ENCODE measurements at places on chromosomes 3 and 15.

- DNase-seq, result peak; percentile 44
Measured at GRCh38 chr3:71926262-71926600, 141.3 kb upstream of the PROK2 start.

DNA sequence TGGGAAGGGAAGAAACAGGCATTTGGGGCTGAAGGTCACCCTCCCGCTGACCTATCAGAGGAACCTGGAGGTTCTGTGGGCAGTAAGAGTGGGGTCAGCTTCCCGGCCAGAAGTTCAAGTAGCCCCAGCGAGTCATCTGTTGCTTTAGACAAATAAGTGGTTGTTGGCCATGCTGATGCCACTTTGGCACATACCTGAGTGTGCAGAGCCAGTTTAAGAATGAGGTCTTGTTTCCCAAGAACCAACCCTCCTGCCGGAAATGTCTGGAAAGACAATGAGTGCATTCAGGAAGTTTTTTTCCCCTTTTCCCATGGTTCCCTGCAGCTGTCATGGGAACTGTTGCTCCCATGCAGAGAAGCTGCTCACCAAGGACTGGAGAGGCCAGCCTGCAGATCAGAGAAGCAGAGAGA, 166.7 kb downstream of the ZNF621 start:
- DNase-seq, result no peak

GRCh38 chr3:149258298-149258697, 36.7 kb upstream of the CP start:
- no peak for DNase-seq

GRCh38 chr3:57730682-57731081, 25.4 kb upstream of the SLMAP start:
- no peak for DNase-seq

- no peak for DNase-seq
Measured at GRCh38 chr15:78837543-78837942, 26.3 kb upstream of the ADAMTS7 start.

DNA sequence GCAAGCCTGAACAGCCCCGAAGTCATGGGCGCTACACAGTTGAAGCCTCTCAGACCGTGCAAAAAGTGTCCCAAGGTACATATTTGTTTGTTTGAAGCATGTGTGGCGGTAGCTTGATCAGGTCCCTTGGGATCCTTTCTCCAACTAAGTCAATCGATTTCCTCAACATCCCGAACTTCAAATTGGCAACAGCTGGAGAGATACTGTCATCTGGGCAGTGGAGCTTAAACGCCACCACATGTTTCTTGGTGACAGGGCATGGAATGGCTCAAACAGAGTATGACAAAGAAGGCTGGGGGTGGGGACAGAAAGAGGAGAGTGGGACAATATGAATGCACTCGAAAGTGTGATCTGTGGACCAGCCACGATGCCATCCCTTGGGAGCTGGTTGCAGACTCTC, 84.9 kb upstream of the PSMD6 start:
- DNase-seq, result no peak

- DNase-seq, result no peak
Measured at GRCh38 chr3:175413926-175414325, 554.8 kb downstream of the NAALADL2 start.

GRCh38 chr3:72190050-72190449, 405.1 kb upstream of the PROK2 start:
- no peak for DNase-seq

GRCh38 chr3:195512798-195513345, 30.3 kb downstream of the PPP1R2 start:
- no peak for DNase-seq

- no peak for DNase-seq
Measured at GRCh38 chr3:86787091-86787490, 203.9 kb downstream of the VGLL3 start.

DNA sequence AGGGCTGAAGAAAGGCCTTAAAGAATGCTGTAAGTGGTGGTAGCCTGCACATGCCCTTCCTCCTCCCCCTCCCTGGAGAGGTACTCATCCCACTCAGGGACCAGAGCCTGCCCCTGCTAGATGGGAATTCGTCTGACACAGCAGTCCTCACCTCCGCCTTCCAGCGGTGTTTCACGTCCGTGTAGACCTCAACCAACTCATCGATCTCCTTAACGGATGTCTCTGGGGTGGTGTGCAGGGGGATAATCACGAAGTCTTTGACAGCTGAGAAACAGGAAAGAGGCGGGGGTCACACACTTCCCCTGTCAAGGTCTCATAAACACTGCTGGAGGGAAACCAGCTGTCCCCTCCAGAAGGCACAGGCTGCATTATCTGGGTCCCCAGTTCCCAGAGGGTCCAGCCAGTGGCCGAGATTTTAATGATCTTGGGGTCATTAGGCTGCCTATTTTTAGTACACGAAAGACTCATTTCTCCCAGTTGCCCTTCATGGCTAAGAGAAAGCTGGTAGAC, 9.9 kb downstream of the DNASE1L3 start:
- peak; percentile 18 for DNase-seq

DNA sequence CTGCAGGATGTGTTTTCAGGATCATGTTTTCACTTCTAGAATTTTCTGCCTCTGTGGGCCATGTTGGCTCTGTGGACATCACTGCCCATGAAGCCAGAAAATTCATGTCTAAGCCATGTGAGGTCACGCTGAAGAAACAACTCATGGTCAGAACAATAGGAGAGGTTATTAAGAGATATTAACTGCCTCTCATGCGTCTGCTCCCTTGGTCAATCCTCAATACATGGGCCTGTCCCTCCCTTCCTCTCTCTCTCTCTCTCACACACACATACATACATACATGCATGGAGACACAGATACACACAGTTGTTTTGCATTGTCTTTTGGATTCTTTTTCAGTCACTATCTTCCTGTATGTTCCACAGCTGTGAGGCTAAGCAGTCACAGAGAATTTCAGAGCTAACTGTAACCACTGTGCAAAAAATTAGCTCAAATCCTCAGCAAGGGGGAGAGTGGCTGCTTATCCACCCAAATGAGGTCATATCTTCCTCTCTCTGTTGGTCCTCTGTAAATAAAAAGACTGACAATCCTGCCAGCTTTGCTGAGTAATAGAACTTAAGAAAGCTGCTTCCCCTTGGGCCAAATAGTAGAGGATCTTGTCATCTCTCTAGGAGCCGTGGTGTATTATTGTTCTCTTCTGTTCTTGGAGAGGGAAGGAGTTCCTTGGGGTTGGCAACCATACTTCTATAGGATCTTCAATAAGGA, 45.6 kb downstream of the LRTM1 start:
- DNase-seq, result no peak

DNA sequence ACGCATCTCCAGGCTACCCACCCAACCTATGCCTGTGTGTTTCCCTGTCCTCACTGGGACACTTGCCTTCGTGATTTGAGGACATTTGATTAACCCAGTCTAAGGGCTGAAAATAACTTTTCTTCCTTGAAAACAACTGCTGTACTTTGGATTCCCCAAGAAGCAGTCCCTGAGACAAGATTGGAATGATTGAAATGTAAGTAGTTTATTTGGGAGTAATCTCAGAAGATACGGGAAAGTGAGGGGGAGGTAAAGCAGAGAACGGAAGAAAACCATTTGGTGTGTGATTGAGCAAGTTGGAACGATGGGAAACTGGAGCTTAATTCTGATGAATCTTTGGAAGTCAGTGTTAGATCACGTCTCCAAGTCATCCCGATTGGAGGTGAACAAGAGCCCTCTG, 143.8 kb upstream of the LMCD1 start:
- DNase-seq, result no peak

DNA sequence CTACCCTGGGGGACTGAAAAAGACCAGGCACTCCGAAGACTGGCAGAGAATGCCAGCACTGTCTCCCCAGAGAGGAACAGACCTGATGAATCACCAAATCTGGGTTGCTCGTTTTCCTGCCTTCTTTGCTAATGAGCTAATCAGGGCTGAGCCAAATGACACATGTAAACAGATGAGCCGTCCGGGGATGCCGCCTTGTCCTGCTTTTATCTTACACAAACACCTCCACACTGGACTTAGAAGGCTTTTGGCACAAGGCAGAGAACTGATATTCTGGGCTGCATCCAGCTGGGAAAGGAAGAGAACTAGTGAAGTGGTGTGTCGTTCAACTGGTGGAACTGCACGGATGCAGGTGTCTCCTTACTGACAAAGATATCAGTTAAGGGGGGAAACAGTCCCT, 88.1 kb downstream of the MECOM start:
- no peak for DNase-seq

DNA sequence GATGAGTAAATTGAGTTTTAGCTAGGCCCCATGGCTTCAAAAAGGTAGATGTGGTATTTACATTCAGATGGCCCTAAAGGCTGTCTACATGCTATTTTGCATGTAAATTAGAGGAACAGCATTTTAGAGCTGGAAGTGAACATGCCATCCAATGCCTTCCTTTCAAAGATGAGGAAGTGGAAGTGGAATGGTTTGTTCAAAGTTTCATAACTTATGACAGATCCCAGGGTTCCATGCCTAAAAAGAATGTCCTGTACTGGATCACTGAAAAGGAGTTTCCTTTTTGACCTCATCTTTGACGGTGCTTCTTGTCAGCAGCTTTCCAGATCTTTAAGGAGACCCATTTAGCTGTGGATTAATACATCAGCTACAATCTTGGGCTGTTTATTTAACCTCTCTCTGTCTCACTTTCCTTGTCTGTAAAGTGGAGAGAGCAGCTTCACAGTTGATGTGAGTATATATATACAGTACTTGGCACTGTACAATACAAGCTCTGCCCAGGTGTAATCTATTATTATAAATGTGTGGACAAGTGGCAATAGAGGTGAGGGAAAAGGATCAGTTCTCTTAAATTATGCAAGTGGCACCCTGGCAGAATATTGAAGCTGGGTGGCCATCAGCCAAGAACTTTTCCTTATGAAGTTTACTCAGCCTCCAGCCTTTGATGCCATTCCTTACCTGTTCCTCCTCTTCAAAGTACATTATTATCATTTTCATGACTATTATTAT, 68.7 kb upstream of the GOLGA8B start:
- no peak for DNase-seq

GRCh38 chr3:43178891-43179366, 73.0 kb upstream of the POMGNT2 start:
- no peak for DNase-seq

- no peak for DNase-seq
Measured at GRCh38 chr3:50430950-50431435, 71.7 kb upstream of the TMEM115 start.

DNA sequence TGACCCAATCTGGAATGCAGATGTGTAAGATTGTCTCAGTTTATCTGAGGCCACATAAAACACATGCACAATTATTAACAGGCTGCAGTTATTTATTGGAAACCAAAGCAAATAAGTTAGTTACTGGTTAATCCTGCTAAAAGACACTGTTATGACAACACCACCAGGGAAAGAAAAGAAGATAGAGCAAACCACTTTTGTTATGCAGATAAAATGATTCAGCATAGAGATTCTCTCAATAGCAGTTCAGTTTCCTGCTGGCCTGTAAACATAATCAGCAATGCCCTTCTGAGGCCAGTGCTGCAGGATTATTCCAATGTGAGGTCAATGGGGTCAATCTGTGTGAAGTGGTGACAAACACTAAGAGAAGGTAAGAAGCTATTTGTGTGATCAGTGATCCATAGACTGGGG, 244.4 kb downstream of the ZBTB20 start:
- no peak for DNase-seq

GRCh38 chr15:45586125-45586524, 1.1 kb upstream of the BLOC1S6 start:
- no peak for DNase-seq

DNA sequence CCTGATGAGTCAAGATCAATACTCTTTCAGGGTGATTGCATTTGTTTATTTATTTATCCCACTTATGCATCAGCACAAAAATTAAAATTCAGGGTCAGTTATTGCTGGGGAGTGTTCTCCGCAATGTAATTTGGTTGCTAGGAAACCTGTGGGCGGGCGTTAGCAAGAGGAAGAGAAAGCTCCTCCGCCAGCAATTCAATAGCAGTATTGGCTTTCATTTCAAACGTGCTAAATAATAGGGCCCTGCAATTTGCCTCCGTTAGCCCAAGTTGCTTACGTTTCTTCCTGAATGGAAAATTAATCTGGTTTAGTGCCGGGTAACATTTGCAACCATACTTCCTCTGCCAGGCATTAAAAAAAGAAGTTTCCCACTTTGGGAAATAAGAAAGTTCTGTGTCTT, 35.5 kb upstream of the PLCL2 start:
- peak; percentile 37 for DNase-seq

- no peak for DNase-seq
Measured at GRCh38 chr15:40959331-40960141, 6.3 kb downstream of the CHAC1 start.

- DNase-seq, result no peak
Measured at GRCh38 chr15:41798607-41799487, 24.6 kb downstream of the MAPKBP1 start.

GRCh38 chr3:59946401-59946800, 896.6 kb upstream of the CFAP20DC start:
- no peak for DNase-seq

- no peak for DNase-seq
Measured at GRCh38 chr3:18807593-18807992, 340.7 kb upstream of the KCNH8 start.

DNA sequence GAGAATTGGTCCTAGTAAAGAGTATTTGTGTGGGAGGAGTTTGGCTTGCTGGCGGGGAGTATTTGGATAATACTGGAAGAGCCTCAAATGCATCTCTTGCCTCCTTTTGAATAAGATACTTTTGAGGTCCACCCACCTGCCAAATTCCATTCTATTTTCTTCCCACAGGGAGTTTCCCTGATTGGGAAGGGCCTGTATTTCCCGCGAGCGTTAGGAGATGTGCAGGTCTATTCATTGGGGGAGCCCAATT, 406 bp upstream of the RASA2 start:
- no peak for DNase-seq

- DNase-seq, result no peak
Measured at GRCh38 chr15:89107984-89108383, 19.7 kb downstream of the ABHD2 start.

GRCh38 chr3:69330891-69331400, 54.9 kb downstream of the FRMD4B start:
- no peak for DNase-seq

- no peak for DNase-seq
Measured at GRCh38 chr3:20747741-20748140, 561.7 kb upstream of the SGO1 start.

DNA sequence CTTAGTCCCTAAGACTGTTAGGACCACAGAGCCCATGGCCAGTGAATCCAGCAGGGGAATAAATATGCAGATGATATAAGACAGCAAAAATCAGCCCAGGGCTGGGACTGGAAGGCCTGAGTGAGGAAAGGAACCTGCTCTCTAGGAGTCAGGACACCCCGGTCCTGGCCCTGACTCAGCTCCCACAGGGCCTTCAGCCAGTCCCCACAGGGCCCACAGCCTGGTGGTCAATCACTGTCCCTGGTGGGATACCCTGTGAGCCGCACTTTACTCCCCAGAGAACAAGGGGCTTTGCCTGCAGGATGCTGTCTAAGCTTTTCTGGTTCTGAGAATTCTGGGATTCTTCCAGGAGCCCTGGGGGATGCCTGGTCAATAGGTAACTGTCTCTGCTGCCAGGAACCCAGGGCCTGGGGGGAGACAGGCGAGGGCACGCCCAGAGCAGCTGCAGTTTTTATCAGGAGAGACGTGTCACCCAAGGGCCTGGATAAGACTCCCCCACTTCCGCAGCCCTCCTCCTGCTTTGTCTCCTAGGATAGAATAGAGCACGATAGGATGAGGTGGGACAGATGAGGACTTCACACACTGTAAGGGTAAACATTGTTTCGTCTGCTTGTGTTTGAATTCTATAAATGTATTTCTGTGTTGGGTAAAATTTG, 49.5 kb upstream of the MCF2L2 start:
- DNase-seq, result no peak

- DNase-seq, result peak; percentile 98
Measured at GRCh38 chr3:39383881-39384664, 903 bp downstream of the SLC25A38 start.

Measured in GM13976 (cell line).